ENCODE measurements at places on chromosomes 7 and 10.

GRCh38 chr10:114957673-114958072 is 19.7 kb downstream of the TRUB1 start:
- DNase-seq = no peak

DNA sequence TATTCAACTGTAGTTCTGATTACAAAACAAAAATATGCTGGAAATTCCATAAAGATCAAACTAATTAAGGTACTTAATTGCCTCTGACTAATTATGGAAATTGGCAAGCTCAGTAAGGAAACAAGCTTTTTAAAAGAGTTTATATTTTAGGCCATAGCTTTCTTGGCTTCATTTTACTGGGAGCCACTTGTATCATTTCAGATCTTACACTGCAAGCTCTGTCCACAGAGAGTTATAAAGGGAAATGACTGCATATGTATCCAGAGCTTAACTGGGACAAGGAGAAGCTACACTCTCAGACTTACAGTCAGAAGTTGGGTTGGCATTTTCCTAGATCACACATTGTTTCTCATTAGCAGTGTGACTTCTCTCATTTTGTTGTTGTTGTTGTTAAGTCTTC is 92.4 kb downstream of the LRRN3 start:
- no peak for DNase-seq

DNA sequence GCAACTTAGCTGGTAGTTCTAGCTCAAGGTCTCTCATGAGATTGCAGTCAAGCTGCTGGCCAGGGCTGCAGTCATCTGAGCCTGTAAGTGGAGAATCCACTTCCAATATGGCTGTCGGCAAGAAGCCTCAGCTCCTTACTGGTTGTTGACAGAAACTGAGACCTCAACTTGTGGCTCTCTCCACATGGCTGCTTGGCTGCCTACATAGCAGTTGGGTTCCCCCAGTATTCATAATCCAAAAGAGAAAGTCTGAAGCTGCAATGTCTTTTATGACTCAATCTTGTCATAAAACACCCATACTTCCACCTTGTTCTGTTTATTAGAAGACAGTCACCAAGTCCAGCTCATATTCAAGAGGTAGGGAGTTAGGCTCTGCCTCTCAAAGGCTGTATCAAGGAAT is 334.9 kb upstream of the KMT2E start:
- no peak for DNase-seq

GRCh38 chr10:17365402-17365801 is 89.0 kb downstream of the ST8SIA6 start:
- DNase-seq = no peak

DNA sequence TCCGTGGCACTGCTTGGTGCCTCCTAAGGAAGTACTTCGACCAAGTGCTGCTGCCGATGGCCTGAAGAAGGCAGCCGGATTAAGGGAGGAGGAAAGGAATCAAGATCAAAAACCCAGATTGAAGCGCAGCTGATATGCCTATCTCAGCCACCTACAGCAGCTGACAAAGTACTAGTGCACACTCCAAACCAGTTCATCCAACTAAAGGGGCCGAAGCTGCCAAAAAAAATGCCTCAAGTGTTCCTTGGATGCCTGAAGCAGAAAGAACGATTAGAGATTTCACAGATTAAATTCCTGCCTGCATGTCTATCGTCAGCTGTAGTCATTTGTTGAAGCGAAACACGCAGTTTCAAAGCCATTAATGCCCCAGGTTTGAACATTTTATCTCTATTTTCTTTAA is 65.7 kb downstream of the TNRC18 start:
- no peak for DNase-seq

- no peak for DNase-seq
Measured at GRCh38 chr10:34469446-34469845, 345.6 kb downstream of the PARD3 start.

GRCh38 chr10:80444646-80445319 is 9.3 kb upstream of the TSPAN14 start:
- DNase-seq = peak; percentile 45

DNA sequence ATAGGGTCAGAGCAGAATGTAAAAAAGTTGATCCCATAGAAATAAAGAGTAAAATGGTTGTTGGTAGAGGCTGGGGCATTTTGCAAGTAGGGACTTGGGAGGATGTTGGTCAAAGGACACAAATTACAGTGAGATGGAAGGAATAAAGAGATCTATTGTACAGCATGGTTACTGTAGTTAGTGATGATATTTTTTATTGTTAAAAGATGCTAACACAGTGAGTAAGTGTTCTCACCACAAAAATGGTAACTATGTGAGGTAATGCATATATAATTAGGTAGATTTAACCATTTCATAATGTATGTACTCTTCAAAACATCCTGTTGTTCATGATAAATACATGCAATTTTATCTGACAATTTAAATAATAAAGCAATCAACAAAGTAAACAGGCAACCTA is 280.7 kb upstream of the MAGI2 start:
- DNase-seq = no peak

DNA sequence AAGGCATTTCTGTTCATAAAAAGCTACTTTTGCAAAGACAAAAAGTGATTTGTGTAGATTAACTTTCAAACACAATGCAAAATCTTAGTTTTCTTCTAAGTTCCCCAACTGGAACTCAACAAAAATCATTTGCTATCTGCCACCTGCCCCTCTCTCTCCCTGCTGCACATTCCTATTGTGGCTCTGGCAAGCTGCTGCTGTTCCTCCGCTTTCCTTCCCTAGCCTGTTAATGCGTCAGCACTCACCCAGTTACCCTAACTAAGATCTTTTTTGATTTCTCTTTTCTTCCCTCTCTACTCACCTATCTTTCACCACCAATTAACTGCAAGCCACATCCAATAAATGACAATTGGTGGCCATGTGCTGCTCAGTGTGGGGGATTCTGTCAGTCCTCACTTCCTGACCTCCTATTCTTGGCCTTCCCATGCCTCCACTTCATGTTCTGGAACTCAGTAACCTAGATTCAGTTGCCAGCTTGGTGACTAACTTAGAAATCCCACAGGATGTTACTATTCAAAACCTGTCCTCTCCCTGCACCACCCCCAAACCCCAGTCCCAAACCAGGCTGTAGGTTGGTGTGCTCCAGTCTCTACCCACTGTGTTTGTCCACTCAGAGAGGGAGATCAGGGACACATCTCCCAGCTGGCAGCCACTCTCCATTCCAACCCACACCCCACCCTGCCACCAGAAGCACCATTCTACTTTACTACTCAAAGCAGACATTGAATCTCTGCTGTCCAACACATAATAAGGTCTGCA is 140.2 kb upstream of the CTTNBP2 start:
- no peak for DNase-seq
